Esophagus squamous epithelium (tissue), 5 donors: ENCODE measurements at places on chromosomes 2 and 18. TPM values are rescaled to one million over a fixed set of nuclear protein-coding genes. Genes with fewer than 3 reads are reported as not detected.

- no peak for DNase-seq
Observed at GRCh38 chr2:202423139-202423538, 47.0 kb downstream of the BMPR2 start.

Gene LOXHD1
- total RNA-seq: not detected

DNA sequence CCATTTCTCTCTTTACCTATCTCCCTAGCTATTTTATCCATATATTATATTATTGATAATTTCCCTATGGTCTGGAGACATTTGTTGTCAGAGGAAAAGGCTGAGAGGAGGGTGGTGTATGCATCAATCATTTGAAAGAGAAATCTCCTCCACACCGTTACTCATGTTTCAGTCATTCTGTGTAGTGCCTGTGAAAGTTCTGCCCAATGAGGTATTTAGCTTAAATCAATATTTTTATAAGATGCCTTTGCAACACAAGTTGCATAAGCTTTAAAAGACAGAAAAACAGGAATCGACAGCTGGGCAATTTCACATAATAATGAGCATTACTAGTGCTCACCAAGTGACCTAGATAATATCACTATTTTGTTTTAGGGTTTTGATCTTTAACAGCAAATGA is 363.7 kb upstream of the FSIP2 start:
- no peak for DNase-seq

Gene MROH2A
- 0.83 TPM for total RNA-seq

GRCh38 chr18:57438743-57439608 is 3.8 kb downstream of the ONECUT2 start:
- DNase-seq: no peak

DNA sequence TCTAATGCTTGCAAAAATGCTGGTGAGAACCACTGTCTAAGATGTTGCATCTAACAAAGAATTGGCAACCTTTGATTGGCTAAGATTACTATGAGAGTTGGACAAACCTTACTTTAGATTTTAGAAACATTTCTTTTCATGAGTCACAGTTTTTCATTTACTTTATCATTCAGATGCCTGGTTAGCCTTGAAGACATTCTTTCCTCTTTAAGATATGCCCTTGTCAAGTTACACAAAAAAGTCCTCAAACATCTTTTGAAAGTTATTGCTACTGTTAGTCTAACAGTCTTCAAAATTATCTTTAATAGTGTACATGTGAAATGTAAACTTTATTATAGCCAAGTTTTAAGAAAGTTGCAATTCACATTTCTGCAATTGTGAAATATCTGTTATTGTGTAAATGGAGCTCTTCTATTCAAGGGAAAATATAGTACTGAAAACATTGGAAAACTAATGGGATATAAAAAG is 276.3 kb downstream of the RND3 start:
- no peak for DNase-seq

- DNase-seq: no peak
Observed at GRCh38 chr2:152781175-152781574, 62.8 kb downstream of the ARL6IP6 start.

DNA sequence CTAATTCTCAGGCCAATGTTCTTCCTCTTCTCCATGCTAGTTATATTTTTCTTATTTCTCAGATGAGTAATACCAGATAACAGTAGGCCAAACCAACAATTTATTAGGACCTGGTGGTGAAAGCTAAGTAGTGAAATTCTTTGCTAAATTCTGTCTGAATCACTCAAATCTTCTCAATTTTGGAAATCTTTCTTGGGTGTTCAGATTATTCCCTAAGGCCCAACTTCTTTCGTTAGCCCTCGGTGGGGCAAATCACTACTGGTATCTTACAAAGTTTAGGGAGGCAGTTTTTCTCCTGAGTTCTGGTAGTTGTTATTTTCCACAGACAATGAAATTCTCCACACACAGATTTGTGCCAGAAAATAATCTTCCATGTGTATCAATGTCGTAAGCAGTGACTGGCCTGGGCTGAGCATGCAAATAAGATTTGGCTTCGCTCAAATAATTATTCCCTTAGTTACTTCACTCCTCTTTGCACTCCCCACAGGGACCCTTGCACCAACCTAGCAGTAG is 443.5 kb upstream of the SLC14A2 start:
- no peak for DNase-seq

- DNase-seq: no peak
Observed at GRCh38 chr18:59613903-59614302, 83.3 kb downstream of the CCBE1 start.

GRCh38 chr2:3578987-3579386 is 3.9 kb downstream of the RPS7 start:
- DNase-seq: no peak

DNA sequence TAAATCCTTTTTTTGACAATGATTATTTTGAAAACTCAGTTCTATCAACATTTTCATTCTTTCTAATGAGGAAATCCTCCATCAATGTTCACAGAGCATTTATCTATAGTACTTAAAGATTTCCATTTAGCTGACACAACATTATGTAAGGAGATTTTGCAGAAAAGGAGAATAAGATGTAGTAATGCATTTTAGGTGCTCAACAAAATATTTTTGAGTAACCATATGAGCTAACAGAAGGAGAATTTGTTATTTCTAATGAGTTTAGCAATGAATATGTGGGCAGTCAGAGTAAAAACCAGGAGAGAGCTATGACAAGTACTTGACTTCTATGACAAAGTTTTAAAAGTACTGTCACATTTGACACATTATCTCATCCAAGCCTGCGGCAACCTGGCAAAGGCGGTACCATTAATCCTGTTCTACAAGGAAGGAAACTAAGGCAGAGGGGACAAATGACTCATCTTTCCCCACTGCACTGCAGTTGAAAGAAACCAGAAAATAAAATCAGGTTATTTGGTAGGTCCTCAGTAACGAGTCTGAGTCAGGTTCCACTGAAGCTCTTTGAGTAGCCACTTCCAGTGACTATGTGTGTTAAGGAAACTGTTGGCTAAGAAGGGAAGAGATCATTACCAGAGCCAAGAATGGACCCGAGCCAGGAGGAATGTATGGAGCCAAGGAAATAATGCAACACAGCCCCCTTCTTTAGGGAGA is 134.1 kb upstream of the ITGB6 start:
- DNase-seq: no peak

Gene HOXD8
- total RNA-seq: 1.2 TPM

- no peak for DNase-seq
Observed at GRCh38 chr18:34834897-34835296, 124.8 kb downstream of the DTNA start.

DNA sequence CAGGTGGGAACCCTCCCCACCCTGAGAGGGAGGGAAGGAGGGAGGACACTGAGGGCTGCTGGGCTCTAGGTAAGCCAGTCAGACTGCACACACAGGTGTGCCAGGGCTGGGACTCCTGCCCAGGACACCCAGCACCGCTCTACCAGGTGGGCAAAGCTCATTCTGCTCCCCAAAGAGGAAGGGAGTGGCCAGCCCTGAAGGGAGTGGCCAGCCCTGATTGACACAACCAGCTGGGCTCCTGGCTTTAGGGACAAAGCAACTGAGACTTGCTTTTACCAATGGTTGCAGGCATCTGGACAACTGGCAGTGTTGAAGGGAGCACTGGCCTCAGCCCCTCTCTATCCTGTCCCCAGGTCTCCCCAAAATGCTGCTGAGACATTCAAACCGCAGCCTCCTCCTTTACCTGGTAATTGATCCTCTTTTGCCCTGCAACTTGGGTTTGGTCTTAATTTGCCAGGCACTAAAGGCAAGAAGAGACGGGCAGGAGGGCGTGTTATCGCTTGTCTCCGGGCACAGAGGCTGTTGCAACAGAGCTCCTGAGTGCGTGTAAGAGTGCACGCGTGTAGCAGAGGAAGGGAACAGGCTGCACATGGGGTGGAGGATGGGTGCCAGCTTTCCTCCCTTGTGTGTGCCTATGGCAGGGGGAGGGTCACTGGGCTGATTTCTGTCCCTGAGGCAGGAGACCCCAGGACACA is 14.5 kb upstream of the FOSL2 start:
- DNase-seq: no peak

DNA sequence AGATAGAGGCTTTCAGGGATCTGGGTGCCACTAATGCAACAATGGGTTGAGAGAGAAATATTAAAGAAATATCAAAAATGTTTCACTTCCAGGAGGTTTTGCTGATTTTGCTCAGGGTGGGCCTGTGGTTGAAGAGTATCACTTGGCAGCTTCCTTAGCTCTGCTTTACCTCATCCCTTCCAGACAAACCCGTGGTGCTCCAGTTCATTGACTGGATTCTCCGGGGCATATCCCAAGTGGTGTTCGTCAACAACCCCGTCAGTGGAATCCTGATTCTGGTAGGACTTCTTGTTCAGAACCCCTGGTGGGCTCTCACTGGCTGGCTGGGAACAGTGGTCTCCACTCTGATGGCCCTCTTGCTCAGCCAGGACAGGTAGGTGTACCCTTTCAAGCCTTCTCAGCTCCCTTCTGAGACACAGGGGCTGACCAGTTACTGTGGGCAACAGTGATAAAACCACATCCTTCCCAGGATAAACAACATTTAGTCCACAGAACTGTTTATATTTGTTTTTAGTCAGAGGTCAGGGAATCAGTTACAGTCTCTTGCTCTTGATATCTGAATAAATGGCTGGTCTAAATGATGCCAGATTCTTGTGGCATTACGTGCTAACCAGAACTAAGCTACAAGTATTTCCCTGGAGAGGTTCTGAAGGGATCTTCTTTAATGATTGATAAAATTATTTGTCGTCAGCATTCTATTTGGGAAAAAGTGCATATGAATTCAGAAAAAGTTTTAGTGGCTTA is 7.0 kb downstream of the SLC14A1 start:
- no peak for DNase-seq

Gene PIK3C3
- total RNA-seq: 20.0 TPM

- DNase-seq: no peak
Observed at GRCh38 chr2:109225170-109225782, 96.3 kb downstream of the SH3RF3 start.

GRCh38 chr2:59888015-59888414 is 665.4 kb downstream of the BCL11A start:
- no peak for DNase-seq

DNA sequence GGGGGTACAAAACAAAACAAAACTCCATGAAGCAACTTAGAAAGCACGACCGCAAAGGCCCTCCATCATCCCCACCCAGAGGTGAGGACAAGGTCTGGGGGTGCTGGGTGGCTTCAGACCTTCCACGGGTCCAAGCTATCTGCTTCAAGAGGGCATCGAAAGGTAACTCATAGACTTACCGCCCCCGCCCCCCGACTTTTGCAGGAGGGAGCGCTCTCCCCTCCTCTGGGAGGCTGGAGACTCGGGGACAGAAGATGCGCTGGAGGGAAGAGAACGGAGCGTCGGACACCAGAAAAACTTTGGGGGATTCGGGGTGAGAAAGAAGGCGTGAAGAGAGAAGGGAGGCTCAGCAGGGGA is 300 bp upstream of the STON1 start:
- DNase-seq: no peak

DNA sequence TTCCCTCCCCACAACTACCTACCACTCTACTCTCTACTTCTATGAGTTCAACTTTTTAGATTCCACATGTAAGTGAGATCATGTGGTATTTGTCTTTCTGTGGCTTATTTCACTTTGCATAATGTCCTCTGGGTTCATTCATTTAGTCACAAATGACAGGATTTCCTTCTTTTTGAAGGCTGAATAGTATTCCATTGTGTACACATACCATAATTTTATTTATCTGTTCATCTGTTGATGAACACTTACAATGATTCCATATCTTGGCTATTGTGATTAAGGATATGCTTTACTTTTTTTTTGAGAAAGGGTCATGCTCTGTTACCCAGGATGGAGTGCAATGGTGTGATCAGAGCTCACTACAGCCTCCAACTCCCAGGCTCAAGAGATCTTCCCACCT is 73.6 kb downstream of the ICA1L start:
- DNase-seq: no peak

DNA sequence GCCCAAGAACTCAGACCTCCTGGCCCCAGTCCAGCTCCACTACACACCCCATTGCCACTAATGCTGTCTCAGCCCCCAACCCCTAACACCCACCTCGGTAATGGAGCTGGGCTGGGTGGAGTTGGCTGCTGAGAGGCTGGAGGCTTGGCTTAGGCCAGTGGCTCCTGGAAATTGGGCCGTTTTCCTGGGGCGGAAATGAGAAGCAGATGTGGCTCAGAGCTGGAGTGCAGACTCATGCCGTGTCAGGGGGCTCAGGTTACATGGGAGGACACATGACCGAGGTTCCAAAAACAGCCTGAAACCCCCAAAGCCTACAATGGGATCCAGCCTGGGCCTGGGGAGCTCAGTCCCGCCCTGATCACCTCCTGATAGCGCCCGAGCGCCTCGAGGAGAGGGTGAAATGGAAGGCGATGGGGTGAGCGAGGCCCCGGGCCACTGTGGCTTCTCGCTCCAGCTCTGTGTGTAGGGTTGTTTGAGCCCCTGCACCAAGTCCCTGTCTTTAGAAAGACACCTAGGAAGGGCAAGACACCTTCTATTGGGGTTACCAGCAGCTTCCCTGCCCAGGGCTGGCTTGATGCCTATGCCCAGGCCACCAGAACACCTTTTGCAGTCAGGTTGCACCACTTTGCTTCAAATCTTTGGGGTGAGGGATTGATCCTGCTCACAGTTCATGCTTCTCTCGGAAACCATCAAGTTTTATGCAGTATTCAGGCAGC is 175.7 kb upstream of the HAAO start:
- DNase-seq: no peak

DNA sequence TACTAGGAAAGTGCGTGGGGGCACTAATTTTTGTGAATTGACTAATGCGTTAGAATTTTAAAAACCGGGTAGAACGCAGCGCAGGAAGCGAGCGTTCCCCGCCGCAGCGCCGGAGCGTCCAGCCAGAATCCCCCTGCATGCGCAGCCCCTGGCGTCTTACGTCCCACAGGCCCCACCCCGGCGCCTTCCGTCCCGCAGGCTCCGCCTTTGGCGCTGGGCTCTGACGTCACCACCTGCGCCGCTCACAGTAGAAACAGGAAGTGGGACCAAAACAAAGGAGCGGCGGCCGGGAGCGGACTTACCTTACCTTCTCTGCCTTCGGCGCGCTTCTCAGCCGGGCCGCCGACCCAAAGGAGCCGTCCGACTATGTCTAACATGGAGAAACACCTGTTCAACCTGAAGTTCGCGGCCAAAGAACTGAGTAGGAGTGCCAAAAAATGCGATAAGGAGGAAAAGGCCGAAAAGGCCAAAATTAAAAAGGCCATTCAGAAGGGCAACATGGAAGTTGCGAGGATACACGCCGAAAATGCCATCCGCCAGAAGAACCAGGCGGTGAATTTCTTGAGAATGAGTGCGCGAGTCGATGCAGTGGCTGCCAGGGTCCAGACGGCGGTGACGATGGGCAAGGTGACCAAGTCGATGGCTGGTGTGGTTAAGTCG is at the start of gene CHMP1B:
Gene CHMP1B, plus strand, starts transcription at position 268 of the 660 bp plus-strand sequence. Its CDS starts 99 bp downstream, at position 367.
- DNase-seq: peak; percentile 86

GRCh38 chr2:154097833-154098398 is 226.2 kb downstream of the GALNT13 start:
- no peak for DNase-seq
